ENCODE measurements at places on chromosomes 11 and 22.

DNA sequence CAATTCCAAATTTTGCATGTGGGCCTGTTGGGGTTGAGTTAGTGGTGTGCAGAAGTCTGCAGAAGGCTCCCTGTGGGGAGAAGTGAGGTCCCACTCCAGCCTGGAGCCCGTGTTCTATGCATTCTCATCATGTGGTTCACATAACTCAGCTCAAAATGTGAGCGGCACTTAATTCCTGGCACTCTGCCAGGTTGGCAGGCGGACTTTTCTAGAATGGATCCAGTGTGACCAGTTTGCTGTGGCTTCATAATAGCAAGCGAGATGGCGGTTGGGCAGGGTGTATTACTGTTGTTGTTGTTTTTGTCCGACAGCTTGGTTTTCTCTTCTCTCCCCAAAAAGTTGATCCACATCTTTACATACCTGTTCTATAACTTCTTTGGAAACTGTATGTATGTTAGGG, 146.8 kb upstream of the TTC12 start:
- DNase-seq: no peak

DNA sequence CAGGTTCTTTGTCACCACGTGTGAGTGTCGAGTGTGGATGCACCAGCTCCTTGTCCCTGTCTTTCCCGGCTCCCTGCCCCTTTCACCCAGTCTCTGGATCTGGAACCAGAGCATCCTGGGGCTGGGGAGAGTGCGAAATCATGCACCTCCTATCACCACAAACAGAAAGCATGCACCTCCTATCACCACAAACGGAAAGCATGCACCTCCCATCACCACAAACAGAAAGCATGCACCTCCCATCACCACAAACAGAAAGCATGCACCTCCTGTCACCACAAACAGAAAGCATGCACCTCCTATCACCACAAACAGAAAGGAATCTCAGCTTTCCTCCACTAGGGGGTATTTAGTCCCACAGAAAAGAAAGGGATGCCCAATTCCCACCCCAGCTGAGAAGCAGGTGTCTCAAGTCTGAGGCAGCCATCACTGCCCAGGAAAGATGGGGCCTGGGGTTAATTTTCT, 5.9 kb upstream of the GLB1L3 start:
- DNase-seq: no peak

DNA sequence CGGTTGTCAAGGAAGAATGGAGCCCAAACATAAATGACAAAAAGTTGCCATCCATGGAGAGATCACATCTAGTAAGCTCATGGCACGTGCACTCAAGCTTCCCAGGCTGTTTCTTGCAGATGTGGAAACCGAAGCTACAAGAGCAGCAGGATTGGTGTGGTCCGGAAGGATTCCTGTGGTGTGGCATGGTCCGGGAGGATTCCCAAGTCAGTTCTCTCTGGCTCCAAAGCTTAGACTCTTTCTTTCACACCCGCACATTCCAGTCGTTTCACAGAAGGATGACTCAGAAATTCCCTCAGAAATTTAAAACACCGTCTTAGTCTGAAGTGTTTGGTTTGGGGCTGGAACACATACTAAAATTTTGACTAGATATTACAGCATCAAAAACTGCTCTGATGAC, 78.0 kb upstream of the DRD2 start:
- DNase-seq: no peak

DNA sequence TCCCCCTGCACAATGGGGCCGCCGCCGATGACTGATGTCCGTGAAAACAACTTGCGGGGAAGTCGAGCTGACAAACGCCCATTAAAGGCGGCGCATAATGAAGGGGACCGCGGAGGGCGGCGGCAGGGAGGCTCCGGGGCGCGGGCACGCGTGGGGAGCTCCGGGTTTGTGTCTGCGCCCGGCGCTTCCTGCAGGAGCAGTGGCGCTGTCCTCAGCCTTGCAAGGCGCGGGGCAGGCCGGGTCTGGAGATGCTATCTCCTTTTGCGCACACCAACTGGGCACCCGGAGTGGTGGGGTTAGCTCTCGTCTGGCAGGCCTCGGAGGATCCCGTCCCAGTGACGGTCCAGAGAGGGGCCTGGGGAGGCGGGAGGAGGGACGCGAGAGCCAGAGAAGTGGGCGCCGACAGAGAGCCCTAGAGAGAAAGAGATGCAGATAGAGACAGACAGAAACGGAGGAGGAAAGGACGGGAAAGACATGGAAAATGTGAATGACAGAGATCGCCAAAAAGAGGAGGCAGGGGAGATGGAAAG, 390 bp upstream of the FGF3 start:
- no peak for DNase-seq

DNA sequence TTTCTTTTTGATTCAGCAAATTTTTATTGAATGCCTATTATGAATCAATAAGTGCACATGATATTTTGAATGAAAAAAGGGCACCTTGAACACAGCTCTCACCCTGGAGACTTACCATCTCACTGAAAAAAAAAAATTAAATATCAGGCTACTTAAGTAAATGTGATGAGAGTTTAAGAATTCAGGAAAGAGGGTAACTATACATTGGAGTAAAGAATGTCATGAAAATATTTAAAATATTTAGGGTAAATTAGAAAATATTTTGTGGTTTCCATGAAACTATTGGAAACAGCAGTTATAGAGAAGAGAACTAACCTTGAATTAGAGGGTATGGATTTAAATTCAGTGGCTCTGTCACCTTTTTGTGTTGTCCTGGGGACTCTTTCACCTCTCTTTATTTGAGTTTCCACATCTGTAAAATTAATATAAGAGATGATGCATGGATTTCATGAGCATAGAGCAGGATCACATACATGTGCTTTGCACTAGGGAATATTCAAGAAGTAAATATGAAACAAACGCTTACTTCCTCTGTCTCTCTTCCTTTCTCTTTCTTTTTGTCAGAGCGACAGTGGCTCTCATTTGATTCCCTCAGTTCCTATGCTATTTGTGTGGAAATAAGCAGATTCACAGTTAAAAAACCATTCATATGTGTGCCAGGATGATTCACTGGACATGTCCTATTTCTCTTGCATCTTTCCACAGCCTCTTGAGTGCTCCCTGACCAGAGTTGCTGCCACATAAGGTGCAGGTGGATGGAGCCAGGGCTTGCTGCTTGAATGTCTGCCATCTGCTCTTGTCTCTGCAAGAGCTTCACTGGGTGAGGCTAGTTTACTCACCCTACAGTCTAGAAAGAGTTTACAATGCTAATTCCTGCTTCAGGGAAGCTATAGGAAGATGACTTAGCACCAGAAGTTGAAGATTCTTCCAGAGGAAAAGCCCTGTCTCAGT, 533.1 kb downstream of the ETS1 start:
- DNase-seq: no peak

- DNase-seq: no peak
These were observed 67.5 kb downstream of the DDX10 start for GRCh38 chr11:108732395-108732794.

DNA sequence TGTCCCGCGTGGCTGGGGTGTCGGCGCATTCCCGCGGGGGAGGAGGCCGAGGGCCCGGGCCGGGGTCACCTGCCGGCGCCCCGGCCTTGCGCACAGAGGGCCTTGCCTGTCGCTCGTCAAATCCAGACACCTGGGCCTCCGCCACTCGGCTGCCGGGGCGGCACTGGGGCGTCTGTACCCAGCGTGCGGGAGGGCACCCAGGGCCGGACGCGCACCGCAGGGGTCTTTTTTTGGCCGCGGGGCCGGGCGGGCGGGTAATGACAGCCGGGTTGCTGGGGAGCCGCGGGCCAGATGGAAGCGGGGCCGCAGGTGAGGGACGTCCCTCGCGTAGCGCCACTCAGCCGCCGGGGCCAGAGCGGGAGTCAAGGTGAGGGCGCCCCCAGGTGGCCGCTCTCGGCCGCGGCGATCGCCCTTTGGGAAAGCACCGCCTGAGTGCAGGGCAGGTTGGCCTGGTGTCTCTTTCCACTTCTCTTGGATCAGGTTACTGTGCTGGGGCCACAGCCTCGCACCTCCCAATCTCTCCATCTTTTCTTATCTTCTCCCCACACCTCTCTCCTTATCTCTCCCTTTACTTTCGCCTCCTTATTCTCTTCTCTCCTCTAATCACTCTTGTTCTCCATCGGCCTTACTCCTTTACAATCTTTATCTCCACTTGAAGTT, 3.5 kb downstream of the PHLDB1 start:
- peak; percentile 77 for DNase-seq

- DNase-seq: no peak
These were observed 935.8 kb upstream of the RAG2 start for GRCh38 chr11:37533830-37534229.

DNA sequence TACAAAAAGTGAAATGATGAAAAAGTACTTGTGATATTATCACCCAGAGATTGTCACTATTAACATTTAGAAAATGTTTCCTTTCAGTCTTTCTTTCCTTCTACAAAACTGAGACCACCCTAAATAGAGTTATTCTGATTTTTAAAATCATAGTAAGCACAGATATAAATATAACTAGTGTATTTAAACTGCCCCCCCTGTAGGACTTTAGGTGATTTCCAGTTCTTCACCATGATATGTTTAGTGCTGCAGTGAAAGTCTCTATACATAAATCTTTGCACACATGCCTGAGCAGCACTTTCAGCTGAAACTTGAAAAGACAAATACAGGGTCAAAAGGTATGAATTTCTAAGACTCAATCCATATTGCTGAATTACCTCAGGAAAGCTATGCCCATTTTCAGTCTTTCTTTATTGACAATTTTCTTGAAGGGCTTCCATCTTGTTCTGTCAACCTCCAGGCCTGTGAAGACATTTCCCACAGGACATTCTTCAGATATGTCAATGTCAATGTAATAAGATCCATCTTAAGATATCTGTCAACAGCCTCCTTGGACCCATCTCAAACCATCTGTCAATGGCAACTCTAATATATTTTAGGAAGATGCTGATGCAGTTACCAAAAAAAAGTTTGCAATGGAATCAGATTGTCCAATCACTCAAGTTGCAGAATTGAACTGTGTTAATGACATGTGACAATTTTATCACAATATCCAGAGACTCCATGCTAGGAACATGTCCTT, 30.8 kb upstream of the LDLRAD3 start:
- no peak for DNase-seq

DNA sequence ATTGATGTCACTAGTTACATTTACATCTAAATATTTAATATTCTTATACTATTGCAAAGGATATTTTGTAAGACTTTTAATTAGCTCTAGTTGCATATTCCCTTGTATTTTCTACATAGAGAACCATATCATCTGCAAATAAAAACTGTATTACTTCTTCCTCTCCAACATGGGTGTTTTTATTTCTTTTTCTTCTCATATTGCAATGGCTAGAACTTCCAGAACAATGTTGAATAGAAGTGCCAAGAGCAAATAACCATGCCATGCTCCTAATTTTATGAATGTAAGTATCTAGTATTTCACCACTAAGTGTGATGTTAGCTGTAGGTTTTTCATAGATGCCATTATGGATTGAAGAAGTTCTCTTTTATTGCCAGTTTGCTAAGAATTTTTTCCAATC, 321.8 kb upstream of the NCAM1 start:
- DNase-seq: no peak

DNA sequence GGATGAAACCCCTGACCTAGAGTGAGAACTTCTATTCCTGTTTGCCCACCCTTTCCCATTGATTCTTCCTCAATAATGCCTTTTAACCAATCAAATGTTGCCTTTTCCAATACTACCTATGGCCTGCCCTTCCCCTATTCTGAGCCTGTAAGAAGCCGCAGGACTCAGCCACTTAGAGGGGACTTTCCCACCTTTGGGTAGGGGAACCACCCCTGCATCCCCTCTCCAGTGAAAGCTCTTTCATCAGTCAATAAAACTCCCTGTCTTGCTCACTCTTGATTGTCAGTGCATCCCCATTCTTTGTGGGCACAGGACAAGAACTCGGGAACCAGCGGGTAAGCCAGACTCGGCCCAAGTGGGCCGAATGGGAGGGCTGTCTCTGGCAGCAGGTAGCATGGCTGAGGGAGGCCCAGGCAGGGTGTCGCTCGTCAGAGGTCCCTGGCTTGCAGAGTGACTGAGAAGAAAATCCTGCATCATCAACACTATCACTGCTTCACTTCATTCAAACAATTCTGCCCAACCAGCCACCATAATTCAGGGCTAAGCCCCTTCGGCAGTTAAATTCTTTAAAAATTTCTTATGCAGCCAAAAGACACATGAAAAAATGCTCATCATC, 30.4 kb downstream of the LDHAL6A start:
- no peak for DNase-seq

DNA sequence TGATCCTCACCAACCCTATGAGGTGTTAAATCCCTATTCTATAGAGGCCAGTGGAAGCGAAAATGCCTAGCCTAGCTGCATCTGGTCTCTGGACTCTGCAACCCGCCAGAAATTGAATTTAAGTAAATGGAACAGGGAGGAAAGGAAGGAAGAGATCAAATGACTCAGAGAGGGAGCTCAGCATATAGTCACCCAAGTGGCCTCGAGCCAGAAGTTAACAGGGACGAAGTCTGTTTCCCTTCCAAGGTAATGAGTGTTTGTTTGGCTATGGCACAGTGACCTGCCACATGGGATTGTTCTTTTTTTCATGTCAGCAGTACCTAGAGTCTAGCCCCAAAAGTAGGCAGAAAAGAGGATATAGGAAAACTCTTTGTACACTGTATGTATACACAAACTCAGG, 66.3 kb downstream of the PAK1 start:
- no peak for DNase-seq

DNA sequence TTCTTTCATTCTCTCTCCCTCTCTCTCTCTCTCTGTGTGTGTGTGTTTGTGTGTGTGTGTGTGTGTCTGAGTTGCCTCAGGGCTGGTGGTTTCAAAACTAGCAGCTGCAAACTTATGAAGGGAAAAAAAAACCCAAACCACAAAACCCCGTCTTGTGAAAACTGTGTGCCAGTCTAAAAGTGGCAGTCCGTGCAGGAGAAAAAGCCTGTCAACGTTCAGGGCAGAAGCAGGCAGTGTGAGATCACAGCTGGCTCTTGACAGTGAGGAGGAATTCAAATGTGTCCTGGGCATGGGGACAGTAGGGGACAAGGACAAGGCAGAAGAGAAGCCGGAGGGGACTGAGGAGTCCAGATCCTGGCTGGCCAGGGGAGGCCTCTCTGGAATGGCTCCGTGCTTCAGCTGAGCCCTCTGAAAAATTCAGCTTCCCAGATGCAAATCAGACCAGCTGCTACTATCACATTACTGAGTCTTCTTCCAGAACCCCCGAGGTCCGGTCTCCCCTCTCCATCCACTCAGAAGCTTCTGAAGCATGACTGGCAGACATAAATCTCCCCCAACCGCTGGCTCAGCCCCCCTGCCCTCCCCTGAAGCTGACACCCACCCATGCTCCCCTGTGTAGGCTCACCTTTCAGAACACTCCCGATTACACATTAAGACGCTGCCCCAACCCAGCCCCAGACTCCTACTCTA, 31.9 kb downstream of the FLI1 start:
- peak; percentile 33 for DNase-seq

- no peak for DNase-seq
These were observed 17.8 kb downstream of the SART1 start for GRCh38 chr11:65979261-65979759.

DNA sequence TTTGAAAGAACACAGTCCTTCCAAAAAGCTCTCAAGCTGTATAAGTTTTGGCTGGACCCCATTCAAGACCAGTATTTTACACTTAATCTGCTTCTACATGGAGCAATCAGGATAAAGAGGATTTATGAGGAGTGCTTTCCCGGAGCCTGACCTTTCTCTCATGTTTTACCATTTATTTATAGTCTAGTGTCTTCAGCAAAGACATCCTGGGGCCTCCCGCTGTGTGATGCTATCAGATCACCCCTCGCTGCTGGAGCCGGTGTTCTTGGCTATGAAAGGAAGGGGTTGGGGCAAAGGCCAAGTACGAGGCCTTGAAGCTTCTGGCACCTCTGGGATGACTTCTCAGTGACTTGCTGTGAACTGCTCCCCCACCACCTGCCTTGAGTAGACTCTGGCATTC, 189.6 kb downstream of the ADAMTS15 start:
- no peak for DNase-seq

Data from activated T-helper 1 cell treated with Interleukin-2 at 50 U/mL for 16 hours (primary cell).